ENCODE measurements at places on chromosomes 4 and X. TPM values are rescaled to one million over a fixed set of nuclear protein-coding genes. Genes with fewer than 3 reads are reported as not detected.

Gene RTL3
- not detected for total RNA-seq

Gene AVPR2
- total RNA-seq: not detected

Gene ZNF185
- 1.7 TPM for total RNA-seq

DNA sequence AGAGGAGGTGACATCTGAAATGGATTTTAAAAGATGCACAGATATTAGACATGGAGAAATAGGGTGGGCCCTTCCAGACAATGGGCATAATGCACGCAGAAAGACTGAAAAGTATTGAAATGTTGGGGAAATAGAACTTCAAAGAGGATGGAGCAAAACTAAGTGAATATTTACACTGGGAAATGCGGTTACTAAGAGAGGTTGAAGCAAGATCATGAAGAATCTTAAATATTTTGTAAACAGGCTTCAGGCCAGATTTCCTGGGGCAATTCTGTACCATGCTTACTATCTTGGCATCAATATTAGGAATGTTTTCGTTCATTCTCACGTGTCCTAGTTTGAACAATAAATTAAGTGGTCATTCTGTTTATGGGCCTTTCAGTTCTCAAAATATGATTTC lies 216.3 kb downstream of the ADAMTS3 start:
- DNase-seq: no peak

Gene UGT2B7
- not detected for total RNA-seq

Gene TLR2
- 5.4 TPM for total RNA-seq

Gene HOPX
- 7.0 TPM for total RNA-seq

DNA sequence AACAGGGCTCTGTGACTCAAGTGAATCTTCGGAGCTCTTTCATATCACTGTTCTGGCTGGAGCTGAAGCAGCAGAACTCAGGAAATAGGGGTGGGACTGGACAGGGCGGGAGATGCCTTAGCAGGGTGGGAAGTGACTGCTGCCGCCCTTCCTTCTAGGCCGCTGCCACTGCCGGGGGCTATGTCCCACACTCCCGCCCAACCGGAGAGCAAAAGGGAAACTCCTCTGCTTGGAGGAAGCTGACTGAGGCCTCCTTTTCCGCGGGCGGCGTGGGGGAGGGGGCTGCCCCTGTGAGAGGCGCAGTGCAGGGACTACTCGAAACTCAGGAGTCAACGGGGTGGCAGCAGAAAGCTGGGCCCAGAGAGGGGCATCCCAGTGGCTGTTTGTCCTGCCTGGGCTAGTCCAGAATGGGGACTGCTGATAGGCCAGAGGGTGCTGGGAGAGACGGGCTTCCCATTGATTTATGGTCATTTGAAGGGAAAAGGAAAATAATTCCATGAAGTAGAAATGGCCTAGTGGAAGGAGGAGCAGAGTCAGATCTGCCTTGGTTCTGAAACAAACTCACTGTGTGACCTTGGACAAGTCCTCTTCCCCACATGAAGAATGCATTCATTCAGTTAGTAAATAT lies 36.9 kb downstream of the STARD8 start:
- DNase-seq: no peak

GRCh38 chrX:133995759-133996158 lies 10.4 kb upstream of the GPC3 start:
- no peak for DNase-seq

DNA sequence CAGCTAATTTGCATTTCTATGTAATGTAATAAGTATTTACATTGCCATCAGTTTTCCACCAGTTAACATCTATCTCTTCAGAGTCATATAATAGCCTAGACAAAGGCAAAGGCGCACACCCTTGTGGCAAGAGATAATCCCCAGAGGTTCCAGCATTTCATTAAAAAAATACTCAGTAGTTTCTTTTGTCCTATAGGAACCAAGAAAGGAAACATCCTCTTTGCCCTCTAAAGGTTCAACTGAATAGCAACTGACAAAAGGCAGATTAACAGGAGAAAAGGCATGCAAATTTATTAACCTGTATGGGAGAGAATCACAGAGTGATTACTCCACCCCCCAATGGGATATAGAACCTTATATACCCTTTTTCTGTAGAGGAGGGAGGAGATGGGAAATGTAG lies 48.4 kb downstream of the MAGEB17 start:
- no peak for DNase-seq
